ENCODE measurements at places on chromosomes 16 and 17. TPM values are rescaled to one million over a fixed set of nuclear protein-coding genes. Genes with fewer than 3 reads are reported as not detected.

DNA sequence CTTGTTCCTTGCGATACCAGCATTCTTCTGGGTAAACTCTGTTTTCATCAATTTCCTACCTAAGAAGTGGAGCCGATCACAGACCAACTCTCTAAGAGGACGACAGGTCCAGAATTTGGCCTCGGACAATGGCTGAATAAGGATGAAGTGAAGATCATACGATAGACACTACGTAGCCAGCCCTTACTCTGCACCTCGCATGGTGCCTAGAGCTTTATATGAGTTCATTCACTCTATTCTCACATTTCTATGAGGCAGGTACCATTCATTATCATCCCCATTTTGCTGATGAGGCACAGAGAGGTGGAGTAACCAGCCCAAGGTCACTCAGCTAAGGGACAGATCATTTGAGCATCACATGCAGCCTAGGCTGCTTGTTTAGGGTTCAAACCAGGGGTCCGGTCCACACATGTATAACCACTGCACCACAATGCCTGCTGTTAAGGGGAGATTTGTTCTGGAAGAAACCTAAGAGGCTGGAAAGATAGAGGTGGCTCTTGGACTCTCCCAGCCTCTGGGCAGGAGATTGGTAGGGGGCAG, 78.6 kb downstream of the MYH11 start:
- H3K36me3 ChIP-seq, result no peaks in the 10 kb centered on the region
- H3K27me3 ChIP-seq, result no peaks in the 10 kb centered on the region
- no peaks in the 10 kb centered on the region for H3K4me1 ChIP-seq

DNA sequence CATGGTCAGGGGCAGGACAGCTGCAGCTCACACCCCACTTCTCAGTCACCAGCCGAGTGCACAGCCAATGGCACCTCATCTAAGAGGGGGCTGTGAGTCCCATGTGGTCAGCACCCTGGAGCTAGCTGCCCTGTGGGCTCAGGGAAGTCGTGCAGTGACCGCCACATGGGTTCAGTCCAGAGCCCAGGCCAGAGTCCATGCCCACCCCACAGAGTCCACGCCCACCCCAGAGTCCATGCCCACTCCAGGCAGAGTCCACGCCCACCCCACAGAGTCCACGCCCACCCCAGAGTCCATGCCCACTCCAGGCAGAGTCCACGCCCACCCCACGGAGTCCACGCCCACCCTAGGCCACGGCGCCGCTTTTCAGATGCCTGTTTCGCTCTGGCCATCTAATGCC, 24.1 kb downstream of the SLC7A5 start:
- H3K4me1 ChIP-seq, result peaks cover 3% of the 10 kb centered on the region
- H3K27ac ChIP-seq, result no peak overlapping the region
- H3K36me3 ChIP-seq, result peaks cover 71% of the 10 kb centered on the region
- no peaks in the 10 kb centered on the region for H3K27me3 ChIP-seq

- H3K27me3 ChIP-seq, result peaks cover 2% of the 10 kb centered on the region
- H3K36me3 ChIP-seq, result peaks cover 35% of the 10 kb centered on the region
Observed at GRCh38 chr17:40355123-40355803, 9.3 kb downstream of the GJD3 start.

GRCh38 chr17:66941773-66942450, 22.6 kb upstream of the CACNG4 start:
- no peaks in the 10 kb centered on the region for H3K4me1 ChIP-seq
- H3K27me3 ChIP-seq, result no peaks in the 10 kb centered on the region
- no peaks in the 10 kb centered on the region for H3K36me3 ChIP-seq
- no peak for DNase-seq
- H3K27ac ChIP-seq, result no peak overlapping the region
- H3K4me3 ChIP-seq, result no peak overlapping the region

Gene HOXB1
- not detected for total RNA-seq

GRCh38 chr17:78654325-78654724, 77.1 kb upstream of the DNAH17 start:
- no peaks in the 10 kb centered on the region for H3K4me1 ChIP-seq
- no peak overlapping the region for H3K4me3 ChIP-seq
- no peaks in the 10 kb centered on the region for H3K36me3 ChIP-seq

DNA sequence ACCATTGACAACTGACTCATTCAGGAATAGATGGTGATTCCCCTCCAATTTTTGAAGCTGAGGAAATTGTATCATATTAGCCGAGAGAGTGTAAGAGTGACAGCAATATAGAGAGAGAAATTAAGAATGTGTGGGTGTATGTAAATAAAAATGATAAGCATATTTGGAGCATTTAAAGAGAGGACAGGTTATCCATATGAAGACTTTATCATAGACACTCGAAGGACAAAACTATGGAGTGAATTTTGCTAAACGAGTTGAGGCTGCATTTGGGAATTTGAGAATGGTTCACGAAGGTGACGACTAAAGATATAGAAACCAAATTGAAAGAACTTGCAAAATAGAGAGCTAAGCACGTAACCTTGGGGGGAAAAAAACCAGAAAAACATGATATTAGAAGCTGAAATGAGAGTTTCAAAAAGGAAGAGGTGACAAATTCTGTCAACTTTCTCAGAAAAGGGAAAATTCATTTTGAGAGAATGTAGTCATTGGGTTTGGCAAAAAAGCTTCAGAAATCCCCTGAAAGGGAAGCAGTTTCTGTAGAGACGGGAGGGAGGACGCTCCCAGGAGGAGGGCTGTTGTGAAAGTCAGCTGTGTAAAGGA, 129.7 kb downstream of the KCNJ2 start:
- H3K27ac ChIP-seq, result peak overlapping the region; percentile 6
- H3K4me1 ChIP-seq, result no peaks in the 10 kb centered on the region
- no peaks in the 10 kb centered on the region for H3K27me3 ChIP-seq
- no peaks in the 10 kb centered on the region for H3K36me3 ChIP-seq
- no peak overlapping the region for H3K4me3 ChIP-seq

- H3K27me3 ChIP-seq, result no peaks in the 10 kb centered on the region
- no peaks in the 10 kb centered on the region for H3K4me1 ChIP-seq
- H3K36me3 ChIP-seq, result no peaks in the 10 kb centered on the region
- H3K4me3 ChIP-seq, result no peak overlapping the region
Observed at GRCh38 chr17:7361906-7362305, 7.0 kb downstream of the TMEM95 start.

- H3K4me1 ChIP-seq, result peaks cover 5% of the 10 kb centered on the region
- no peaks in the 10 kb centered on the region for H3K27me3 ChIP-seq
- H3K4me3 ChIP-seq, result no peak overlapping the region
- no peak overlapping the region for H3K27ac ChIP-seq
- H3K36me3 ChIP-seq, result peaks cover 25% of the 10 kb centered on the region
Observed at GRCh38 chr16:3689731-3690130, 27.6 kb downstream of the TRAP1 start.

Gene KRTAP4-9
- total RNA-seq, result not detected

Gene MYH13
- 0.03 TPM for total RNA-seq

DNA sequence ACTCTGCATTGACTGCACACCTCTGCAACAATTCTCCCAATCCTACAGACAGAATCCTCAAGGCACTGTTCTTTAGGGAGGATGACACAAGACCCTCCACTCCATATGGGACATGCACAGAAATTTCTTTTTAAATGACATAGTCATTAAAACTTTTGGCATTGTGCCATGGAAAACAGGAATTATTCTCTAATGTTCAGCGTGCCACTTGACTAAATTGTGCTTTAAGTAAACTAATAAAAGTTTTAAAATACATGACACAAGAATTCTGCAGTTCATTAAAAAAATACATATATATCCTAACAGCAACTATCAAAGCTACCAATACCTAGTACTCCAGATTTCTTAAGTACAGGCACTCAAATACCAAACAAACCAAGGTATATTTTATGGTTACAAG, 16.0 kb downstream of the CEP112 start:
- no peak overlapping the region for H3K27ac ChIP-seq
- H3K4me3 ChIP-seq, result no peak overlapping the region
- H3K27me3 ChIP-seq, result no peaks in the 10 kb centered on the region
- H3K36me3 ChIP-seq, result no peaks in the 10 kb centered on the region
- no peaks in the 10 kb centered on the region for H3K4me1 ChIP-seq

DNA sequence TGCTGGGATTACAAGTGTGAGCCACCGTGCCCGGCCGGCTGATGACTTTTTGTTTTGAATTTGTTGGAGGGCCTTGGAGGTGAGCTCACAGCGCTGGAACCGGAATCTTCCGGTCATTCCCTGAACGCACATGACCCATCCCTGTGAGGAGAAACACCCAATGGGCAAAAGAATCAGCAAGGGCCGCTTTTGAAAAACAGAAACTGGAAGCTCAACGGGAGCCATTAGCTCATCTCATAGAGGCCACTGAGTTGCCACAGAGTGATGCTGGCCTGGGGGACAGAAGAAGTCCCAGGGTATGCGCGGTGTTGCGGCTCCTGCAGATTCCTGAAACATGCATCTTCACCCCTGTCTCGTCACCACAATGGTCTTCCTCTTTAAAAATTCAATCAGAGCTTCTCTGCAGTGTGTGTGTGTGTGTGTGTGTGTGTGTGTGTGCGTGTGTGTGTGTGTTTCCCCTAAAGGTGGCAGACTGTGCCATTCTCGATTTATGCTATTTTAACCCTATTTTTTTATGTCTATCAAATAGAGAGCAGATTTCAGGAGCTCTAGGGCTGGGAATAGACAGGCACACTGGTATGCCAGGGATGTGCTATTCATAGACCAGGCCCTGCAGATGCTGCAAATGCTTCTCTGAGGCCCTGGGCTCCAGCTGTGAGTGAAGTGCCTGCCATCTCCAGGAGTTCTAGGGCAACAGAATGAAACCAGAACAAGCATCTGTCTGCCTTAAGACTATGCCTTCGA, 68.3 kb downstream of the MARCHF10 start:
- no peaks in the 10 kb centered on the region for H3K36me3 ChIP-seq
- no peaks in the 10 kb centered on the region for H3K27me3 ChIP-seq
- DNase-seq, result no peak
- no peak overlapping the region for H3K27ac ChIP-seq
- H3K4me1 ChIP-seq, result no peaks in the 10 kb centered on the region

GRCh38 chr16:31333686-31334649, 21.0 kb upstream of the ITGAX start:
- H3K27me3 ChIP-seq, result no peaks in the 10 kb centered on the region
- H3K36me3 ChIP-seq, result no peaks in the 10 kb centered on the region
- no peak overlapping the region for H3K4me3 ChIP-seq

DNA sequence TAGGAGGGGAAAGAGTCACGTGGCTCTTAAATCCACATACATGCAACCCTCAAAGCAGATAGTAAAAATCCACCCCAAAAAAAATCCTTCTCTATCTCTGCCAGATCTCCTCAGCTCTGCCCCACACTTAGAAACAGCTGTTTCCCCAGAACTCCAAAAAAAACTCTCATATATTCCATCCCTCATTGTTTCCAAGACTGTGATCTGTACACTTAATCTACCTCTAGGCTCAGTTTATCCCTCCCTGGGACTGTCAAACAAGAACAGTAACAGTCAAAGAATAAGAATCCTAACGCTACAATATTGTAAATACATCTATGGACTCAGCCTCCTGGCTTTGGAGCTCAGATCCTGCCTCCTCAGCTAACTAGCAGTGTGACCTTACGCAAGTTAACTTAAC, 11.6 kb downstream of the CUEDC1 start:
- H3K4me1 ChIP-seq, result peaks cover 64% of the 10 kb centered on the region
- no peaks in the 10 kb centered on the region for H3K27me3 ChIP-seq
- DNase-seq, result no peak

DNA sequence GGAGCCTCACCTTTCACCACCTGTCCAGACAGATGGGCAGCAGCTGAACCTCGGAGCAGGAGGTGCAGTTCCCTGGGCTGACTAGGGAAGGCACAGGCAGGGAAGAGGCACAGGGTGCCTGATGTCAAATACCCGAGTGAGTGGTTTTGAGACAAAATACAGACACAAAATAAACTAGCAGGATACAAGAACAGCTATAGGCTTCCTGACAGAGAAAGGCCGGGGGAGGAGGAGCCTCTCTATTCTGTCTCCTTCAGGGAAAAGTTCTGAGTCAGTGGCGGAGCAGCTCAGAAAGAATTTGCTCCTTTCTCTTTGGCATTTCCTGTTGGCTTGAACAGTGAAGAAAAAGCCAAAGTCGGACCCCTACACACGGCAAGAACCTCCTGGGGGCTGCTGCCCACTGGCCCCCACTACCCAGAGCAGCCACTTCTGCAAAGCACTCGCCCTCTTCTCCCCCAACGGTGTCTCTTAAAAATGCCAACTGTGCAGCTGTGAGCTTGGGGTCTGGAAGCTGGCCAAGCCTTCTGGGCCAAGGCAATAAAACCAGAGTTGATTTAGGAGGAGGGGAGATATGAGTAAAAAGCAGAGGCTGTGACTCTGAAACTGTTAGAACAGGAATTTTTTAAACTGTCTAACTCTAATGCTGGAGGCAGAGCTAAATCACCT, 14.4 kb upstream of the FAAP100 start:
- no peak overlapping the region for H3K4me3 ChIP-seq
- H3K36me3 ChIP-seq, result peaks cover 41% of the 10 kb centered on the region
- H3K4me1 ChIP-seq, result peaks cover 8% of the 10 kb centered on the region
- no peaks in the 10 kb centered on the region for H3K27me3 ChIP-seq
- H3K27ac ChIP-seq, result no peak overlapping the region
- no peak for DNase-seq

- H3K27me3 ChIP-seq, result no peaks in the 10 kb centered on the region
- no peak overlapping the region for H3K27ac ChIP-seq
Observed at GRCh38 chr17:69525920-69526841, 111.7 kb downstream of the MAP2K6 start.

- no peaks in the 10 kb centered on the region for H3K27me3 ChIP-seq
- H3K4me1 ChIP-seq, result no peaks in the 10 kb centered on the region
- DNase-seq, result no peak
- no peaks in the 10 kb centered on the region for H3K36me3 ChIP-seq
Observed at GRCh38 chr17:41131979-41132378, 8.0 kb upstream of the KRTAP4-12 start.

Gene PKMYT1
- 77.1 TPM for total RNA-seq

DNA sequence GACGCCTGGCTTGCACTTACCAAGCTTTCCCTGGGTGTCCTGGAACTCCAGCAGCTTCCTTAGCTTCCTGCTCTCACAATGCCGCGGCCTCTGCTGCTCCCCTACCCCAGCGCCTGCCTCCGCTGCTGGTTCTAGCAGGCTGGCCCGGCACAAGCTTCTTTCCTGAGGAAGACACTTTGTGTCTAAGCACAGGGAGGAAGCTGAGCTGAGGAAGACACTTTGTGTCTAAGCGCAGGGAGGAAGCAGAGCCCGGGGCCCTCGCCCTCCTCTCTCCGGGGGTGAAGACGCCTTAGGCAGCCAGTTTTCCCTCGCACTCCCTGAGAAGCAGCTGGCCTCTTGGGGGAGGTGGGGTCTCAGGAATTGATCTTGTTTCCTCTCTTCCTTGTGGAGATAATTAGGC, 64.9 kb downstream of the PLD6 start:
- H3K4me1 ChIP-seq, result no peaks in the 10 kb centered on the region
- no peak overlapping the region for H3K27ac ChIP-seq
- H3K36me3 ChIP-seq, result peaks cover 20% of the 10 kb centered on the region
- no peak overlapping the region for H3K4me3 ChIP-seq

Measured in GM12878 (cell line).